Stimulated activated naive CD8-positive, alpha-beta T cell treated with anti-CD3 and anti-CD28 coated beads, Interleukin-15, Interleukin-2, amounts not matched to agents 100 U/mL and 50 U/mL, for 24 hours (primary cell): ENCODE measurements at places on chromosomes 7 and 10.
A peak's percentile ranks its signal among the peaks of the same experiment; 100 is the strongest.

DNA sequence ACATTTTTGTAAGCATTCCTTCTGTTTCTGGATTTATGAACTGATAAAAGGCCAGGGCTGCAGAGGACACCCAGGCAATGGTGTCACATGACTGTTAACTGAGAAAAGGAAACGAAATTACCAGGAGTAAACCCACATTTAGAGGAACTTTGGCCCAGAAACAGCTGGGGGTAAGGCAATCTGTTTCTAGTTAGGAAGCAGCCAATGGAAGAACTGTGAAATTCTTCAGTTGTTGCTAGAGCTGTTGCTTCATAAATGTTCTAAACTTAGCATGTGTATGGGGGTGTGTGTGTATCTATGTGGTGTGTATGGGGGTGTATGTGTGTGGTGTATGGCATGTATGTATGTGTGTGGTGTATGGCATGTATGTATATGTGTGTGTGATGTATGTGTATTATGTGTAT is 11.8 kb upstream of the PDCD4 start:
- peak; percentile 6 for DNase-seq

DNA sequence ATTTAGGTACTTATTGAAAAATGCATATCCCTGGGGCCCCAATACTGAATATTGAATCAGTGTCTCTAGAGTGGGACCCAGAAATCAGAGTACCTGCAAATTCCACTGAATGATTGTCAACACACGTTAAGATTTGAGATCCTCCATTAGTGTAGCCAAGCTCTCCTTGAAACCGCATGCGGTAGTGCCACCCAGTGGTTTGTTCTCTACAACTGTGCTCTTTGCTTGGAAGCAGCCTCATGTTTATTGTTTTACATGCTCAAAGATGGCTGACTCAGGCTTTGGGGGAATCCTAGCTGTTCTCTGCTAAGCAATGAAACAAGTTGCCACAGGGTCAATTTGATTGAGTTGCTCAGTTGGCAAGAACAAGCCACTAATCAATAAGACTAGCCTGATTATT is 340.2 kb upstream of the CELF2 start:
- peak; percentile 32 for DNase-seq

GRCh38 chr7:39526666-39527065 is 39.5 kb upstream of the YAE1 start:
- no peak for DNase-seq

GRCh38 chr7:82413237-82413636 is 30.3 kb downstream of the CACNA2D1 start:
- no peak for DNase-seq

DNA sequence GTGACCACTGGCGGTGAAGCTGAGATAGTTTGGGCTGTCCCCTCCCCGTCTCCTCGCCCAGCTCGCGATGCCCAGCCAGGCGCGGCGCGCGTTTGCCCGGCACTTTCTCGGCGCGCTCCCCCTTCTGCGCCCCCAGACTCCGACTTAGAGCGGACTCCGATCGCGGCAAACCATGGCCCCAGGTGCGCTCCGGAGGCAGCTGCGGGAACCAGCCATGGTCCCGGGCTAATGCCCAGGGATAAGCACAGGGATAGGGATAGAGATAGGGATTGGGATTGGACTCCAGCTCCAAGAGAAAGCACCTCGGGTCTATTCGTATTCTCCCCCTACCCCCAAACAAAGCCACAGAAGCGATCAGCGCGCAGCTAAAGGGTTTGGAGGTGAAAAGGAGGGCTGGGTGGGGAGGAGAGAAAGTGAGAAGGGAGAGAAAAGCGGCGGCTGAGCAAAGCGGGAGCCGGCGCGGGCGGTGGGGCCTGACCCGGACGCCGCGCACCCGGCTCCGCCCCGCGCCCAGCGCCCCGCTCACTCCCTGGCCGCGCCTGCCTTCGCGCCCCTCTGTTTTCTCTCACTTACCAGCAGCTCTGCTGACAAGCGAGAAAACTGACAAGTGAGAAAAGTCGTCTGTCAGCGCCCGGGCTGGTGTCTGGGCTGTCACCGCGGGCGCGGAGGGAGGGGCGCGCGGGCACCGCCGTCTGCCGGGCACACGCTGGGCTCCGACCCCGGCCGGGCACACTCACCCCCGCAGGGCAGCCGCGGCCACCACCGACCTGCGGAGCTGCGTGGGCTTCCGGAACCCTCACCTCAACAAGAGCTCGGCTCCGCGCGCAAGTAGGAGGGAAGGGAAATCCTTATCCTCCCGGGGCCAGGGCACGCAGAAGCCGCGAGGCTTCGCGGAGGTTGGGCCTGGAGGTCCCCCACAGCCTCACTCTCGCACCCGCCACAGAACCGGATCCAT is at the start of gene PDE1C:
Gene PDE1C, minus strand, starts transcription at position 2 of the 955 bp plus-strand sequence.
- no peak for DNase-seq

DNA sequence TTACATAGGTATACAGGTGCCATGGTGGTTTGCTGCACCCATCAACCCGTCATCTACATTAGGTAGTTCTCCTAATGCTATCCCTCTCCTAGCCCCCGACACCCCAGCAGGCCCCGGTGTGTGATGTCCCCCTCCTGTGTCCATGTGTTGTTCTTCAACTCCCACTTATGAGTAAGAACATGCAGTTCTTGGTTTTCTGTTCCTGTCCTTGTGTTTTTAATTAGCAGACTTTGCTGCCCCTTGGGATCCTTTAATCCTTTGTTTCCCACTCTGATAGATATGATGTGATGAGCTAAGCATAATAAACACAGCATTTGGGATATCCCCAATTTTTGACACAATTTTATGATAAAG is 71.1 kb upstream of the PALS2 start:
- no peak for DNase-seq

DNA sequence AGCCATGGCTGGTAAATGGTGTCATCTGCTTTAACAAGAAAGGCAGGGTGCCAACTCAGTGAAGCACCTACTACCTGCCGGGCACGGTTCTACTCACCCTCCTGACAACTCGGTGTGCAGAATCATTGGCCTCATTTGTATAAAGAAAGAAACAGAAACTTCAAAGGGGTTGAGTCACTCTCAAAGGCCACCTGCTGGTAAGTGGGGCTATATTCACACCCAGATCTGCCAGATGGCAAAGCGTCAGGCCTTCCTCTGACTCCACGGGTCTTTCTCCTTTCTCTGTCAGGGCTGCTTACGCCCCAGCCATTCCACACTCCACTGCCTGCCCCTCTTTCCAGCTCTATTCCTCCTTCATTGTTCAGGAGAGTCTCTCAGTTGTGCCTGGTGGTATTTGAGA is 309.2 kb downstream of the GFRA1 start:
- no peak for DNase-seq

DNA sequence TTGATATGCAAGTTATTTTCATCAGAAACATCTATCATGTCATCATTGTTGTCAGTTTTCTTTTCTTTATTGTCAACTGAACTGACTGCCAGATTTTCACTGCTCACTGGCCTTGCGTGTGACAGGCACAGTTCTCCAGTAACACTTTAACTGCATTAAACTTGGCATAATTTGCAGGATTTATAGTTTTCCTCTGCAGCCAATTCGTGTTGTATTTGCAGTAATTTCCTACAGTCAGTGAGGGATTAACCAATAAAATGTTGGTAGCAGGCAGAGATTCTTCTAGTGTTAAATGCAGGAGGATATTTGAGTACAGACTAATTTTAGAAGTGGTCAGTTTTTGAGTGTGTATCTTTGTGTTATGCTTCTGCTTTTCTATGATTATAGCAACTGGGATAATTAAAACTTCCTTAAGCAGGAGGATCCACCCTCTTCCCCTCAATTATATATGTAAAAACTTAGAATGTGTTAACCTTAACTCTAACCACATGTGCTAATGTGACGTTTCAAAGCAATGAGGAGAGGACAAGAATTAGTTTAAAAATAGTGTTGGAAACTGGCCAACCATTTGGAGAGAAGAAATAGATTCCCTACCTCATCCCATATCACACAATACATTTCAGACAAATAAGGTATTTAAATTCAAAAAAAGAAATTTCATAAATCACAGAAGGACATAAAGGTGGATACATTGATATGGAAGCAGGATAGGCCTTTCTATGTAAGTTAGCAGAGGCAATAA is 365.5 kb upstream of the BMPER start:
- no peak for DNase-seq

GRCh38 chr10:101489355-101489754 is 98.7 kb downstream of the POLL start:
- DNase-seq, result no peak

DNA sequence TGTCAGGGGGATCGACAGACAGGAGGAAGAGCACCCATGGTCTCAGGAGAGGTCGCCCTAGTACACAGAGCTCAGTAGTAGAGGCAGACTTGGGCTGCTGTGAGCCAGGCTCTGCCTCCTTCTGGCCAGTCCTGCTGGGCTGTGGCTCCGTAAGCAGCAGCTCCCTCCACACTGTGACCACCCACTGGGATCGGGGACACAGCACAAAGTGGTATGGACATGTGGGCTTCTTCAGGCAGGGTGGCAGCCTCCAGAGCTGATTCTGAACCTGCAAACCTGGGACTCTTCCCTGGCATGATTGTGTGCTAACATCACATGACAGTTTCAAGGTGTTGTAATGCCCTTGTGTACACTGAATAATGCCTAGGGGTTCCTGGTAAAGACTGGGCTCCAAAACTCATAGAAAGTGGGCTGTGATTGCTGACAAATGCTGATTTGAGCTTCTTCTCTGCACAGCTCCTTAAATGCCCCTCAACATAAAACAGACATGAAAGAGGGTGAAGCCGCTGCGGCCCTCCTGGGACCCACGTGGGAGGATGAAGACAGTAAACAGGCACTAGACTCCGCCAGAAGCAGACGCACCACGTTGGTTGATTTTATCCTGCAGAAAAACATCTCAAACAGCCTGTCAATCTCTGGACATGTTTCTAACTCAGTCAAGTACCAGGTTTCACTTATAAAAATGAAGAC is 76.7 kb downstream of the GPR26 start:
- DNase-seq, result no peak

DNA sequence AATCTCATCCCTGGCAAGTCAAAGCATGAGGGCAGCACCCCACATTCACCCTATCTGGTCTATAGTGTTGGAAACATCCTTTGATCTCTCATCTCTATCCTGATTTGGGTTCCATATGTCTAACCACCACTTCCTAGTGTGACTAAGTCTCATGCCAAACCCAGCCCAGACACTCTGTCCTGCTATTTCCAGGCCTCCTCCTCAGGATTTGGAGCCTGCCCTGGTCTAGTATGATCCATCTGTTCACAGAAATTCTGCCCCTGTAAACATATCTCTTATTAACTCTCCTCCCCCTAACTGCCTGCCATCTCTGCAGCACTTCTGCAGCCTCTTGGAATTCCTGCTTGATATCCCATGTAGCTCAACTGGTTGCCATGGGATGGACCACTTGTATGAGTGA is 320.9 kb upstream of the IMMP2L start:
- DNase-seq, result no peak

- no peak for DNase-seq
These were observed 19.9 kb downstream of the CALD1 start for GRCh38 chr7:134799377-134799776.

- no peak for DNase-seq
These were observed 38.3 kb upstream of the PDCD4 start for GRCh38 chr10:110833234-110833940.

GRCh38 chr7:88396295-88396947 is 89.7 kb upstream of the STEAP4 start:
- no peak for DNase-seq

DNA sequence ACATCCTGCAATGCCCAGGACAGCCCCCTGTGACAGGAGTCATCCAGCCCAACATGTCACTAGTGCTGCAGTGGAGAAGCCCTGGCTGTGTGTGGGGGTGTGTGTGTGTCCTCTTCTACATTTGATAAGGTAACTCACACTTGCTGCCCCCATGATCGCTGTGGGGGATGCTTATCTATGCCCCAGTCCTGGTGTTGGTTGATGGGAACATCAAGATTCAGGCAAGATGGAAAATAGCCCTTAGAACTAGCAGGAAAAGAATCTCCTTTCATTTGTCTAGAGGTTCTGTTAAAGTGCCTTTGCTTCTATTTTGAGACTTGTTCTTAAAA is 52.4 kb downstream of the TCF7L2 start:
- no peak for DNase-seq

DNA sequence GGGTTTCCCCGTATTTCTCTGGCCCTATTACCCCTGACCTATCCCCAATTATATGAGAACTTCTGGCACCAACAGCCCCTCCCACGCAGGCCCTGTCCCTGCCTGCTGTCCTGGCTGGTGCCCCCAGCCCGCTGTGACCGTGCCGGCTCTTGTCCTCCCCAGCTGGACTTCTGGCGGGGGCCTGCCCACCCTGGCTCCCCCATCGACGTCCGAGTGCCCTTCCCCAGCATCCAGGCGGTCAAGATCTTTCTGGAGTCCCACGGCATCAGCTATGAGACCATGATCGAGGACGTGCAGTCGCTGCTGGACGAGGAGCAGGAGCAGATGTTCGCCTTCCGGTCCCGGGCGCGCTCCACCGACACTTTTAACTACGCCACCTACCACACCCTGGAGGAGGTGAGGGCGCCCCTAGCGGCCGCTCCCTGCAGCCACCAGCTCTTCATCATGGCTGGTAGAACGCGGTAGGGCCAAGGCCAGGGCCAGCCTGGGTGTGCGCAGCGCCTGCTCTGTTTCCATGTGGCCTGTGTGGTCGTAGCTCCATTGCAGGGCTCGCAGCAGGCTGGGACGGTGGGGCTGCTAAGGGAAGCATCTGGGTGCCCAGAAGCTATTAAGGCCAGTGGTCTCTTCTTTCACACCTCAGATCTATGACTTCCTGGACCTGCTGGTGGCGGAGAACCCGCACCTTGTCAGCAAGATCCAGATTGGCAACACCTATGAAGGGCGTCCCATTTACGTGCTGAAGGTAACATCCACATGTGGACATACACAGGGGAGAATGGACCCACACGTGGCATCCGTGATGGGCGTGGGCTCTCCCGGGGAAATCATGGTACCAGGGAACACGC is 1.4 kb downstream of the CPA1 start:
- DNase-seq, result no peak

GRCh38 chr10:78559661-78560340 is 509.0 kb upstream of the ZMIZ1 start:
- DNase-seq, result no peak

DNA sequence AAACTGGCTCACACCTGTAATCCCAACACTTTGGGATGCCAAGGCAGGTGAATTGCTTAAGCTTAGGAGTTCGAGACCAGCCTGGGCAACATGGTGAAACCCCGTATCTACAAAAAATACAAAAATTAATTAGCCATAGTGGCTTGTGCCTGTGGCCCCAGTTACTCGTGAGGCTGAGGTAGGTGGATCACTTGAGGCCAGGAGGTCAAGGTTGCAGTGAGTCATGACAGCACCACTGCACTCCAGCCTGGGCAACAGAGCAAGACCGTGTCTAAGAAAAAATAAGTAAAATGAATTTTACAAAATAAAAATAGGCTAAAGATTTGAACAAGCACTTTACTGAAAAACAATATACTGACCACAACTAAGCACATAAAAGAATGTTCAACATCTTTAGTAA is 9.8 kb upstream of the ORC5 start:
- DNase-seq, result no peak

GRCh38 chr10:124341768-124342135 is 77.0 kb downstream of the OAT start:
- DNase-seq, result peak; percentile 51

- no peak for DNase-seq
These were observed 704.0 kb upstream of the LRRN3 start for GRCh38 chr7:110386913-110387312.
